HFFc6 (cell line): ENCODE measurements at places on chromosomes 1 and 21. TPM values are rescaled to one million over a fixed set of nuclear protein-coding genes. Genes with fewer than 3 reads are reported as not detected.

Gene OLFML3
- 64.8 to 124 TPM (median 80.8 TPM) in 3 replicates for total RNA-seq

GRCh38 chr1:145927916-145928643 lies 796 bp upstream of the RBM8A start:
- H3K4me1 ChIP-seq: peaks cover 6% of the 10 kb centered on the region
- DNase-seq: no peak
- H3K4me3 ChIP-seq: peak overlapping the region; percentile 51
- no peak overlapping the region; the same call in 1 of the 2 replicates for H3K27ac ChIP-seq
- H3K27me3 ChIP-seq: peaks cover 5% of the 10 kb centered on the region; the same call in 1 of the 2 replicates

Gene ZNF648
- not detected in 3 replicates for total RNA-seq

DNA sequence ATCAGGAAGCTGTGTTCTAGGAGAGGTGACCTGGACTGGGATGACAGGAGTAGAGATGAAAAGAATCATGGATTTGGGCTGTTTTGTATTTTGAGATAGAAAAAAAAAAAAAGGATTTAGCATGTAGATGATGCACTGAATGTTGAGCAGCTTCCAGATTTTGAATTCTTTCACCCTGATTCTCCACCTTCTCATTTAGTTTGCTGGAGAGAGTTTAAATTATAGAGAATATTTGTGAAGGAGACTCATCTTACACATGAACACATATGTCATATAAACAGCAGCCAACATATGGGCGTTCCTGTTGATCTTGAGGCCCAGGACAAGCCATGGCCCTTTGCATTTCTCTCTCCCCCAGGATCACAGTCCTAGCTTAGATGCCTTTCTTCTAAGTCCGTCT lies 7.4 kb downstream of the RPTN start:
- no peak overlapping the region for H3K4me3 ChIP-seq
- H3K4me1 ChIP-seq: no peaks in the 10 kb centered on the region
- H3K27me3 ChIP-seq: peaks cover 17% of the 10 kb centered on the region

- DNase-seq: no peak
- H3K27ac ChIP-seq: no peak overlapping the region
- H3K27me3 ChIP-seq: no peaks in the 10 kb centered on the region
- H3K36me3 ChIP-seq: peaks cover 52% of the 10 kb centered on the region
- H3K4me3 ChIP-seq: no peak overlapping the region
Observed at GRCh38 chr1:110952031-110952430, 11.7 kb downstream of the LRIF1 start.

GRCh38 chr21:40254540-40255465 lies 387.6 kb downstream of the PCP4 start:
- H3K27ac ChIP-seq: peak overlapping the region; percentile 45; the same call in 1 of the 2 replicates
- no peak overlapping the region for H3K4me3 ChIP-seq
- H3K4me1 ChIP-seq: peaks cover 19% of the 10 kb centered on the region
- peaks cover 11% of the 10 kb centered on the region; the same call in 1 of the 2 replicates for H3K36me3 ChIP-seq

DNA sequence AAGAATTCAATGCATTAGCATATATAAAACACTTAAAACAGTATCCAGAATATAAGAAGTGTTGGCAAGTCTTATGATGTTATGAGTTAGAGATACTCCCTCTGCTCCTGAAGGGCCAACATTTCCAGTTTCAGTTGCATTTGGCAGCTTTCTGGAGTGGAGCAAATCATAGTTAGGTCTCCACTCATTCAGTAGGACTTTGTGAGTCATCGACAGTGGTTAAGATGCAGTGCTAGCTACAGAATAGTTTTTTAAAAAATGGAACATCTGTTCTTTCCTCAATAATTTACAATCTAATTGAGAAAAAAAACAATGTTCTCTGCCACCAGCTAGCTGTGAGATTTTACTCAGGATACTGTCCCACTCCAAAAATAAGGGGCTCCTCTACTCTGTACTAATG lies 389.1 kb downstream of the HLX start:
- no peaks in the 10 kb centered on the region for H3K36me3 ChIP-seq
- no peak overlapping the region; the same call in 1 of the 2 replicates for H3K27ac ChIP-seq
- DNase-seq: peak; percentile 76
- peaks cover 41% of the 10 kb centered on the region for H3K4me1 ChIP-seq

DNA sequence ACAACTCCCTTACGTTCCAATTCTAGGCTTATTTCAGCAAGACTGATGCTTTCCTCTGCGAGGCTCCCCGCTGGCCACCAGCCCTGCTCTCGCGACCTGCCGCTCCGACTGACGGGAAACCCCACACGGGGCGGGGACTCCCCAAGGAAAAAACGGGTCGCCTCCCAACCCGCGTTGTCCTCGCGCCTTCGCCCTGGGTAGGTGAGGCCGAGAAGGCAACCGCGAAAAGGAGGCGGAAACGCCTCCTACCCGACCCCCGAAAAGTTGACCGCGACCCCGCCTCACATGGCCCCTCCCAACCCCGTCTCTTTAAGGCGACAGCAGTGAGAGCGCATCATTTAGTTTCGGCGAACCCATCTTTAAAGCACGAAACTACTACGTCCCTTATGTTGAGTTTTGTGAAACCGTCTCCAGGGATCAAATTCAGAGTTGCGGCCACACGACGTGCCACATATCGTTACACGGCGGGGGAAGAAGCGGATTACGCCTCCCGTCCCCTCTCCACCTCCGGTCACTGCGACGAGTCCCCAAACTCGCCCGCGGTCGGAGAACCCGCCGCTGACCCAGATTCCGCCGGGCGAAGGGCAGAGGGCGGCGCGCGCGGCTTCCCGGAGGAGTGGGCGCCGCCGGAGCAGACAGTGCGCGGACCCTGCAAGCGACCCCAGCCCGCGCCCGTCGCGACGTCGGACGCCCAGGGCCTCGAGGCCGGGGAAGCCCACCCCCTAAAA lies 1.2 kb downstream of the ANP32E start:
- peak; percentile 70 for DNase-seq
- peak overlapping the region; percentile 93 for H3K27ac ChIP-seq
- no peaks in the 10 kb centered on the region for H3K36me3 ChIP-seq
- H3K27me3 ChIP-seq: no peaks in the 10 kb centered on the region; the same call in 1 of the 2 replicates
- H3K4me1 ChIP-seq: peaks cover 15% of the 10 kb centered on the region
- no peak overlapping the region for H3K4me3 ChIP-seq

Gene C1orf53
- 21.8 to 25.0 TPM (median 24.8 TPM) in 3 replicates for total RNA-seq

DNA sequence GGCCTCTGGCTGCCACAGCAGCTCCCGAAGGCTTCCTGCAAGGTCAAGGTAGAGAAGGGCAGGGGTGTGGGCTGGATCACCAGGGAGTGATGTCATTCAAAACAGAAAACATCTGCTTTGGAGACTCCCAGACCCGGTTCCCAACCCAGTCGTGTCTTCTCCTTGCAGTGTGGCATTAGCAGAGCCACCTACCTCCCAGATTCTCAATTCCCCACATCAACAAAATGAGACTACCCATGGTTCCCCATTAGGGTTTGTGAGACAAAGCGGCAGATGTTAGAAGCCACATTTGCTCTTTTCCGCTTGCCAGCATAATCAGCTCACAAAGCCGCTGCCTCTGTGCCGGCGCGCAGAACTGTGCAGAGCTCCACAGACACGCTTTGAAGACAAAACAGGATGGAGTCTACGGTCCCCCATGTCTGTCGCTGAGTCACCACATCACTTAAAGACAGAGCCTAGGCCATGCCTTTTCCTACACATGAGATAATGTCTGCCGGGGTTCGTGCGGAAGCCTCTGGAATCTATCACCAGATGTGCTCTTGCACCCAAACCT lies 12.5 kb downstream of the KIF17 start:
- H3K27me3 ChIP-seq: no peaks in the 10 kb centered on the region; the same call in 1 of the 2 replicates
- H3K27ac ChIP-seq: no peak overlapping the region
- peaks cover 10% of the 10 kb centered on the region; the same call in 1 of the 2 replicates for H3K36me3 ChIP-seq
- no peak overlapping the region for H3K4me3 ChIP-seq
- peaks cover 12% of the 10 kb centered on the region for H3K4me1 ChIP-seq
- DNase-seq: no peak

- H3K36me3 ChIP-seq: no peaks in the 10 kb centered on the region
- peaks cover 7% of the 10 kb centered on the region for H3K27me3 ChIP-seq
- H3K4me1 ChIP-seq: peaks cover 29% of the 10 kb centered on the region
- H3K4me3 ChIP-seq: no peak overlapping the region
Observed at GRCh38 chr1:17207046-17207445, 2.1 kb downstream of the PADI1 start.

Gene A3GALT2
- total RNA-seq: not detected in 2 replicates

Gene PGLYRP3
- total RNA-seq: not detected in 3 replicates

DNA sequence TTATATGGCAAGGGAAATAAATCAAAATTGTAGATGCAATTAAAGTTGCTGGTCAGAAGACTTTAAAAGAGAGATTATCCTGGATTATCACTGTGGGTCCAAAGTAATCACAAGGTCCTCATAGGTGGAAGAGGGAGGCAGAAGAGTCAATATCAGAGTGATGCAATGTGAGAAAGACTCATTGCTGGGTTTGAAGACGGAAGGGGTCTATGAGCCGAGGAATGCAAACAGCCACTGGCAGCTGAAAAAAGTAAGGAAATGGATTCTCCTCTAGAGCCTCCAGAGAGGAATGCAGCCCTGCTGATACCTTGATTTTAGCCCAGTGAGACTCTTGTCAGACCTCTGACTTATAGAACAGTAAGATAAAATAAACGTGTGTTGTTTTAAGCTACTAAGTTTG lies 59.8 kb upstream of the MUTYH start:
- H3K4me1 ChIP-seq: no peaks in the 10 kb centered on the region
- no peak overlapping the region for H3K27ac ChIP-seq
- no peaks in the 10 kb centered on the region for H3K27me3 ChIP-seq
- no peaks in the 10 kb centered on the region for H3K36me3 ChIP-seq

Gene AMY2A
- total RNA-seq: not detected in 3 replicates

Gene NES
- total RNA-seq: 112 to 127 TPM (median 113 TPM) in 3 replicates
